ENCODE measurements at places on chromosomes 11 and 22. TPM values are rescaled to one million over a fixed set of nuclear protein-coding genes. Genes with fewer than 3 reads are reported as not detected.

DNA sequence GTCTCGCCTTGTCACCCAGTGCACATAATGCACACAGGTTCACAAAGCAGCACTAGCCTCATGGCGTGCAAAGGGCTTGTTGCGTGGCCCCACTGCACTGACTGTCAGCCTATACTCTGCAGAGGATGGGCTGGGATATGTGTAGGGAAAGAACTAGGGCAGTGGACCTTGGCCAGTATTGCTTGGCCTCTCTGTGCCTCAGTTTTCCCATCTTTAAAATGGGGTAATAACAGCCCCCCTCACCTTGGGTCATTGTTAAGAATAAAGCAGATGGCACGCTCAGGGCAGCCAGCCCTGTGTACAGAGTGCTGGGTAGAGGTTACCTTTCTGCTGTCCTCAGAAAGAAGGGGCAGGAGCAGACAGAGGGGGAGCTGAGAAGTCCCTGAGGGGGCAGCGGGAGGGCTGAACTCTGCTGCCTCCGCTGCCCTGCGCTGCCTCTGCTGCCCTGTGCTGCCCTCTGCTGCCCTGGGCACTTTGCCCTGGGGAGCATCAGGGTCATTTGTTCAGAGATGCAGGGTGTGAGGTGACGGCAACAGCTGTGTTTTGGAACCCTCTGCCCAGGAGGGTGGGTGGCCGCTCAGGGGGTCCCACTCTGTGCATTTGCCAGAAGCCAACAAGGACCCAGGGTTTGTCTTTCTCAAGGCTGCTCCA lies 71.2 kb downstream of the CACNA1I start:
- H3K4me1 ChIP-seq, result no peaks in the 10 kb centered on the region
- DNase-seq, result no peak
- no peak overlapping the region for H3K4me3 ChIP-seq
- H3K27ac ChIP-seq, result no peak overlapping the region

- no peak overlapping the region for H3K4me3 ChIP-seq
- DNase-seq, result no peak
- no peaks in the 10 kb centered on the region for H3K27me3 ChIP-seq
- H3K36me3 ChIP-seq, result peaks cover 23% of the 10 kb centered on the region
- no peak overlapping the region for H3K27ac ChIP-seq
- peaks cover 30% of the 10 kb centered on the region for H3K4me1 ChIP-seq
Observed at GRCh38 chr11:66279092-66279734, 1.2 kb downstream of the CNIH2 start.

- H3K4me3 ChIP-seq, result no peak overlapping the region
- DNase-seq, result no peak
- H3K27me3 ChIP-seq, result no peaks in the 10 kb centered on the region
- H3K27ac ChIP-seq, result no peak overlapping the region
- H3K36me3 ChIP-seq, result no peaks in the 10 kb centered on the region
- no peaks in the 10 kb centered on the region for H3K4me1 ChIP-seq
Observed at GRCh38 chr11:64429970-64430369, 71.0 kb downstream of the RPS6KA4 start.

GRCh38 chr22:20615021-20615420 lies 107.6 kb downstream of the MED15 start:
- H3K27ac ChIP-seq, result no peak overlapping the region
- no peaks in the 10 kb centered on the region for H3K4me1 ChIP-seq
- no peak for DNase-seq

- H3K27me3 ChIP-seq, result no peaks in the 10 kb centered on the region
- peak within 1 kb of the TSS; percentile 49 for H3K4me3 ChIP-seq
- H3K36me3 ChIP-seq, result no peaks in the 10 kb centered on the region
- peak; percentile 95 for DNase-seq
- peaks cover 65% of the 10 kb centered on the region for H3K4me1 ChIP-seq
Observed at GRCh38 chr22:40177738-40178416, at the start of gene TNRC6B. TSS of gene TNRC6B (plus strand) at chr22:40177925. CDS start at chr22:40178136, 211 bp downstream.

NFAM1 gene
- total RNA-seq, result 1.7 TPM

OR5A1 gene
- total RNA-seq, result not detected

- no peak overlapping the region for H3K27ac ChIP-seq
- no peak for DNase-seq
- no peaks in the 10 kb centered on the region for H3K27me3 ChIP-seq
Observed at GRCh38 chr11:898540-899190, 11.9 kb downstream of the CHID1 start.

GRCh38 chr11:108253176-108253575 lies 30.3 kb downstream of the ATM start:
- peaks cover 67% of the 10 kb centered on the region for H3K36me3 ChIP-seq
- H3K4me3 ChIP-seq, result no peak overlapping the region
- H3K27ac ChIP-seq, result no peak overlapping the region
- H3K4me1 ChIP-seq, result no peaks in the 10 kb centered on the region
- H3K27me3 ChIP-seq, result no peaks in the 10 kb centered on the region

Data from vagina (tissue), 2 donors.